ENCODE measurements at places on chromosomes 12 and 14.

DNA sequence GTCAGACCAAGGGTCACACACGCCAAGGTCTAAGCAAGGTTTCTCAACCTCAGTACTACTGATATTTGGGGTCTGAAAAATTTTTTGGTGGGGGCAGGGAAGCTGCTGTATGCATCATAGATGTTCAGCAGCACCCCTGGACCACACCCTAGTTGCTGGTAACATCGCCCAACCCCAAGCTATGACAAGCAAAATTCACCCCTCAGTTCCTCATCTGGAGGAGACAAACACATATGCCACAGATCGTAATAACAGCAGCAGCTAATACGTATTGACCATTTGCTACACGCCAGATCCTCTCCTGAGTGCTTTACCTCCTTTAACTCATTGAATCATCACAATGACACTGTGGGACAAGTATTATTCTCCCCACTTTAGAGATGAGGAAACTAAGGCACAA, 46.4 kb downstream of the ACTN1 start:
- DNase-seq = no peak

DNA sequence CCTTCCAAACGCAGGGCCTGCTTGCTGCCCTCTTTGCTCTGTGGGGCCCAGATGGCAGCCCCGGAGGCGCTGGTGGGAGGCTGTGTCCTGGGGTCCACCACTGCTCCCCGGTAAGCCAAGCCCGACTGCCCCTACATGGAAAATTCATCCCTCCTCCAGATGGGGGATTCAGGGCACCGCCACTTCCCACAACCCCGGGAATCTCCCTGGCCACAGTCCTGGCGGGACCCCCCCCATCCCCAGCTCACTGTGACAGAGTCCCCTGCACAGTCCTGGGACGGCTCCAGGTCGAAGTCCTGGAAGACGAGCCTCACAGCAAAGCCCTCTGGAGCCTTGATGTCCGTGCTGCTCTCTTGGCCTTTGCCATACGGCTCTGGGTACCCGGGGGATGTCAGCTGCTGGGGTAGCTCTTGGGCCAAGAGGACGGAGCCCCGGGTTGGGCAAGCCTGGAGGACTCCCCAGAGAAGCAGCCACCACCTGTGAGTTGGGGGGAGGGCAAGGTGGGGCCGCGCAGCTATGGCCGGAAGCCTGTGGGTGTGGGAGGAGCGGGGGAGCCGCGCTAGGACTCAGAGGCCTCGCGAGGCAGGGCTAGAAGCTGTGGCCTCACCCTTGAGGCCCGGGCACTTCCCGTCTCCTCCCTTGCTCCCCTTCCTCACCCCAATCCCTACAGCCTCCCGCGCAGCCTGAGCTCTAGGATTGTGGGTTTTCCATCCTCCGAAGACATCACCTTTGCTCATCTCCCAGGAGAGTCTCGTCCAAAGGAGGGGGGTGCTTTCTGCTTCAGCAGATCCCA, 815 bp downstream of the C1RL start:
- DNase-seq = peak; percentile 70

DNA sequence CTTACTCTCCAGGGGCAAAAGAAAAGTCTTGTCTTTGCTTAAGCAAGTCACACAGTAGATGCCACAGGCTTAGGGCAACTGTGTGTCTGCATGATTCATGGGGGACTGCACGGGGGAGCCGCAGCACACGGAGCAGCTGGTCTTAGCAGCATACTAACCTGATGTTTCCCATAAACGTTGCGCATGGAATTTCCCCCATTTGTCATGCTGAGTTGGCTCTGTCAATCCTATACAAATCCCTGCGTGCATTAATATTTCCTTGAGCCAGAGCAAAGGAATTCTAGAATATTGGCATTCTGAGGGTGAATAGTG, 71.2 kb downstream of the SAMD4A start:
- no peak for DNase-seq

DNA sequence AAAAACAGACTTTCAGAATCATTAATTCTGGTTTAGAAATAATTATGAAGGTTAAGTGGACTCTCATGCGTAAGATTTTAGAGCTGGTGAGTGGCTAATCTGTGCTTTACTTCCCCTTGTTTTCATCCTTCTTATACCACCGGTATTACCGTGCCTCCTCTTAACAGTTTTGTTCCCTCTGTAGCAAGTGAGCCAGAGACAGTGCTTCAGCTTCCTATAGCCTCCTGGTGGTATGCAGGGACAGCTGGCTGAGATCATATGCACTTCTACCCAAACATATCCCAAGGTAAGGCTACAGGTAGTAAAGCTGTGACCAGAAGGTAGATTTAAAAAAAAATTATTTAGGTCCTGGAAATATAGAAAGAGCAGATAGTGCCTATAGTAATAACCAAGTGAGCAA, 55.2 kb downstream of the PDE3A start:
- no peak for DNase-seq

DNA sequence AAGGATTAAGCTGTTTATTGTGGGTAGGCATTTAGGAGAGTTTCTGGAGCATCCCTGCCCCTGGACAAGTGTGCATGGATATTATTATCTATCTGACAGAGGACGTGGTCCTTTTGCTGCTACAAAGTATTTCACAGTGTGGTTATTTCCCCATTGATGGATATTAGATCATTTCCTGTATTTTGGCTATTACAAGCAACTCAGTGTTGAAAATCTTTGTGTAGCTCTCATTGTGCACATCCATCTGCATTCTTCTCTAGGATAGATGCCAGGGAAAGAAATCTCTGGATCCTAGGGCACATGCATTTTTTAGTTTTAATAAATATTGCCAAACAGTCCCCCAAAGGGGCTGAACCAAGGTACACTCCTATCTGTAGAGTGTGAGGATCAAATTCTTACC, 154.3 kb upstream of the SRRM4 start:
- DNase-seq = no peak

GRCh38 chr12:112148031-112148513, 22.7 kb downstream of the TRAFD1 start:
- DNase-seq = peak; percentile 29

DNA sequence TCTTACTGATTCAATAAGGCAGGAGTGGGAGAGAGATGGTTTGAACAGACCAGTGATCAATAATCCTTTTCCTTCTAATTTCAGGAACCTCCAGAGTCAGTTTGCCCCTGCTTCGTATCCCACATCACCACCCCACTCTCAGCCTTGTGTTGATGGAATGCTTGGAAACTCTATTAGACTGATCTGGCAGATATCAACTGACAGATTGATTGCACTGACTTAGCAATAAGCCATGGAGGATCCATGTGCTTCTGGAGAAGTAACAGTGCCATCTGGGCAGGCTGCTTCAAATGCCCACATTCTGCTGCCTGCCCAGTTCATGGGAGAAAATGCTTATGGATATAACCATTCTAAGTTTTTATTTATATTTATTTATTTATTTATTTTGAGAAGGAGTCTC, 218.0 kb downstream of the SLC2A13 start:
- no peak for DNase-seq

DNA sequence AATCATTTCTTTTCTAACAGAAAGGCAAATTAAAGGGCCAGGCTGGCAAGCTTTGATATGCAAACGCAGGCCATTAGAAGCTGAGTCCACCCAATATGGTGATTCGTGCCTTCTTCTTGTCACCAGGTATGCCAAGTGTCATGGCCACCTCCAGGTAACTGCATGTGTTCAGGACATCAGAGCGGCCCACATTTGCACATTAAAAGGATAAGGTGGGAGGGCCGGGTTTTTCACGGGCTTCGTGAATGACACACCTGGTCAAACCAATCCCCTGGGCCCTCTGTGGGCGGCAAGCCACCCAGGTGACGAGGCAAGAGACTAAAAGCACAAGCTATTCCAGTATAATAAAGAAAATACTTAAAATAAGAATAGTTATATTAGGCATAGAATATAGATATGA, 75.9 kb upstream of the TSPAN11 start:
- no peak for DNase-seq

DNA sequence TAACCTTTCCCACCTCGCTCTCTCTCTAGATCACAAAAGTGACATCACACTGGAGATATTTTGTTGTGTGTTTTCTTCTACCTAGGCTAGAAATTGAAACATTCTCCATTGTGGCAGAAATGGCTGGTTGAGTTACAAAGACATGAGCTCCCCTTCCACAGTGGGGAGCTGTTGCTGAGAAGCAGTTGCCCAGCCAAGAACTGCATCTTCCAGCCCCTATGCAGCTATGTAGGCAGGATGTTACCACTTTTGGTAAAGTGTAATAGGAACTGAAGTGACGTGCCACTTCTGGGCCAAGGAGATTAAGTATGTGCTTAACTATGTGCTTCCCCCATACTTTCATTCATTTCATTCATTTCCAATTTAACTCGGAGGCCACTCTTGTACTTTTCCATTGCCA, 138.7 kb upstream of the E2F7 start:
- DNase-seq = no peak

- DNase-seq = no peak
Measured at GRCh38 chr14:68012871-68013270, 193.3 kb downstream of the RAD51B start.

DNA sequence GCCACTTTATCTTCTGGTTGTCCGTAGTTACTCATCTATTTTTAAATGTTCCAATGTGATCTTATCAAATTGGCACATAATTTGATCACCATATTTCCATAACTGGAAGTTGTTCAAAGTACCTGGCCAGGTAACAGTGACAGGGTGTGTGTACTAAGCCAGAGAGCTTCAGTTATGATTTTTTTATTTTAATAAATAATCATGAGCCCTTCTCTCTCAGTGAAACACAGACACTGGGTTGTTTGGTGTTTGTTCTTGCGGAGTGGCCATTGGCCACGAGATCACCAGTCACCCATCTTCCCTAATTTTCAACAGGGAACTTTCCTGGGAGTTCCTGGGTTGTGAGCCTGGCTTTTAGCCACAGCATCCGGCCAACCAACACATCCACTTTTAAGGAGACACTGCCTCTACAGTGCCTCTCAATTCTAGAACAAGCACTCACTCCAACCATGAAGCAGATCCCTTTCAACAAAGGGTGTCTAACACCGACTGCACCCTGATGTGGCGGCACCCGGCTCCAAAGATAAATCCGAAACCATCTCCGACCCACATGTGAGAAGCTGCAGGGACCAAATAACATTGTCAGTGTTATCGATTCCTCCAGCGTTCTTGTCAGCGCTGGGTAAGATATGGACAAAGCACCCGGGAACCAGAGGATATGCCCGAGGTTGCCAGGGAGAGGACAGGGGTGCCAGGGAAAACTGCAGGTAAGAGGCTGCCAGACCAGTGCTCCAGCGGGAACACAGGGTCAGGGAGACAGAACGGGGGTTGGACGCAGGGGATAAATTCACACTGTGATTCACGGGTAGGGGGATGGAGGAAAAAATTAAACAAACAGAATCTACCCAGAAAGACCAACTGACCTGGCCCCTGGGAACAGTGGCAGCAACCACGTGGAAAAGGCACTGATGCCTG, 49.9 kb downstream of the FOXN3 start:
- no peak for DNase-seq

GRCh38 chr14:61570549-61571290, 124.6 kb upstream of the HIF1A start:
- no peak for DNase-seq

GRCh38 chr14:73463411-73463810, 5.1 kb upstream of the NUMB start:
- peak; percentile 25 for DNase-seq

- no peak for DNase-seq
Measured at GRCh38 chr12:513446-513845, 53.7 kb downstream of the B4GALNT3 start.

DNA sequence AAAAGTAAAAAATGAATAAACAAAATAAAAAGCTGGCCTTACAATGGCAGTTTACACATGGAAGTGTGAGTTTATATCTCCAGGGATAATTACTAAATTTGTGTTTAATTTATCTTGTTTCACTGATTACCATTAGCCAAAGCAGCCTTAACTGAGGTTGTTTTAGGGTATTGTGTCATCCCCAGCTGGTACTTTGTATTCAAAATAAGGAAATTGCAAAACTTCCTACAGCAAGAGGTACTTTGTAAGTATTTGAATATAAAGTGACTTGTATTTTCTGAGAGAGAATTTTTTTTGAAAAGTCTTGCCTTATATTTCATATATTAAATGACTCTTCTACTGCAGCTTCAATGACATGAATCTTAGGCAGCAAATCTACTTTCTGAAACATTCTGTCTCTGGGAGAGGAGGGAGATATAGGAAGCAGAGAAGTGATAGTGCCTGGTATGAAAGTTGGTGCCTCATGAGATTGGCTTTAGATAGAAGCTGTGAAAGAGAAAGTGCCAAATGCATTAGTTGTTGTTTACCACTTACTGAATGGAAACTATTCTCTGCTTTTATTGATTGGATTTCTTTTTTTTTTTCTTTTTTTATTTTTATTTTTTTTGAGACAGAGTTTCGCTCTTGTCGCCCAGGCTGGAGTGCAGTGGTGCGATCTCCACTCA, 6.7 kb downstream of the FNTB start:
- DNase-seq = no peak

DNA sequence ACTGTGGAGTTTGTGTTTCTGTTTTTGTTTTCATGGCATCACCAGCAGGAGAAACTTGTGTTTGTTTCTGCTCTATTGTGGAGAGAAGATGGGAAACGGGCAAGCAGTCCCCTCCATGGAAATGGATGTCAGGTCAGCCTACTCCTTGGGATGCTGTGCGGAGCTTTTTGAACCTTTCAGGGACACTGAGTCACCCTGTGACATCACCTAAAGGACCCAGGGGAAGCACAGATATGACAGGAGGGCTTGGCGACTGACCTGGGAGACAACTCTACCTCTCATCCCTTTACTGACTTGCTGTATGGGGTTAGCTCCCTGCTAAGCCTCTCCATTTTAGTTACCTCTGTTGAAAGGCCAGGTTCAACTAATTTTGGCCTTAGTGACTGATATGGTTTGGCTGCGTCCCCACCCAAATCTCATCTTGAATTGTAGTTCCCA, 706.9 kb upstream of the TMEM132C start:
- DNase-seq = no peak

DNA sequence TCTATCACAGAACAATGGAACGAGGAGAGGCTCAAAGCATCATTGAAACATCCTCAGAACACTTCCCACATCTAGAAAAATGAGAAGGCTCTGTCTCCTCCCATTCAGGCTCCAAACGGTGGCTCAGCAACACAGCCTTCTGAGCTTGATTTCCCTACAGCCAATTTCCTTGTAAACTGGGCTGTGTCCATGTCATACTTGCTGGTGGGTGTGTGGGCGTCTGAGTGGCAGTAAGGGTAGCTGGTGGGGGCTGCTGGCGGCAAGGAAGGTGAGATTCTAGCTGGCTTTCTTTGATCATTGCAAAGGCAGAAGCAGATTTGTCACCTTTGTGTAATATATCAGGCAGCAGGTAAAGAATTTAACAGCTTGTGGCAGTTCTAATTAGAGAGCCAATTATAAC, 163.7 kb downstream of the CALM1 start:
- DNase-seq = no peak

- no peak for DNase-seq
Measured at GRCh38 chr12:1531153-1531653, 63.2 kb downstream of the FBXL14 start.

All from Caki2 (cell line).